ENCODE measurements at places on chromosomes 6 and 20. TPM values are rescaled to one million over a fixed set of nuclear protein-coding genes. Genes with fewer than 3 reads are reported as not detected.

The HMGCLL1 gene
- total RNA-seq = 0.69 TPM

The PGBD1 gene
- 1.0 TPM for total RNA-seq

The SRC gene
- 78.4 TPM for total RNA-seq

The OPN5 gene
- total RNA-seq = not detected

The ROS1 gene
- not detected for total RNA-seq

- no peak for DNase-seq
Measured at GRCh38 chr20:50223039-50224005, 32.7 kb downstream of the CEBPB start.

DNA sequence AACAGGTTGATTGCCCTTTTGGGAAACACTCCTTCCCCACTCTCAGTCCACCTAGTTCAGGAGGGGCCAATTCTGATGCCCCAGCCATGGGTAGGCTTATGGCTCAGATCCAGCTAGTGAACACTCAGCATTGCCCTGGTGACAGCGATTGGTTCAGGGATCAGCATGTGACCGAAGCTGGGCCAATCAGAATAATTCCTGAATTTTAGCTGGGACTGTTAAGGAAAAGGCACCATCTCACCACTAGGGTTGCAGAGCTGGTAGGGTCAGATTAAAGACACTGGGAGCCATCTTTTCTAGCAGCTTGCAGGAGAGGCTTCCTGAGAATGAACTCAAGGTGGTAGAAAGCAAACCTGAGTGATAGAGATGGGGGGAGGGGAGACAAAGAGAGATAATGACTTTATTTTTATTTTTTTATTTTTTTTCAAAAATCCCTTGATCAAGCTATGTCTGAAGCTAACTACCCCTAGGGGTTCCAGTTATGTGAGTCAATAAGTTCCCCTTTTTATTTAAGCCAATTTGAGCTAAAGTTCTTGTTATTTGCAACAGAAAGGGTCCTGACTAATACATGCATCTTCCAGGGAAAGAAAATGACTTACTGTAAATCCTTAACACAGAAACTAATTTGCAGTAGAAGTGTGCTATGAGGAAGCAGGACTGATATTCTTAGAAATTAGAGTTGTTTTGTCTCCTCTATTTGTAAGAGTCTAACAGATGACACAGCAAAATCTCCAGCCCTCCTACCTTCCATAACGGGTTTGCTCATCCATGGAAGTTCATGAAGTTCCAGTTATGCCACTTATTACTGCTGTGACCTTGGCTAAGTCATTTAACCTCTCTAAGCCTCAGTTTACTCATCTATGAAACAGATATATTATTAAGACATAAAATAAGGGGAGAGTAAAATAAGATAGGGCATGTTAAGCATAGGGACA is 44.7 kb downstream of the EYA2 start:
- DNase-seq = no peak

- DNase-seq = no peak
Measured at GRCh38 chr6:15476631-15477380, 186.0 kb downstream of the DTNBP1 start.

DNA sequence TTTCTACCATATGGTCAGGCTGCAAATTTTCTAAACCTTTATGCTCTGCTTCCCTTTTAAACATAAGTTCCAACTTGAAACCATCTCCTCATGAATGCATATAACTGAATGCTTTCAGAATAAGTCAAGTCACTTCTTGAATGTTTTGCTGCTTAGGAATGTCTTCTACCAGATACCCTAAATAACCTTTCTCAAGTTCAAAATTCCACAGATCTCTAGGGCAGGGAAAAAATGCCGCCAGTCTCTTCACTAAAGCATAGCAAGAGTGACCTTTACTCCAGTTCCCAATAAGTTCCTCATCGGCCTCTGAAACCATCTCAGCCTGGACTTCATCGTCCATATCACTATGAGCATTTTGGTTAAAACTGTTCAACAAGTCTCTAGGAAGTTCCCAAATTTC is 1011.2 kb upstream of the CITED2 start:
- DNase-seq = no peak

GRCh38 chr20:50508171-50508755 is 1.9 kb upstream of the PTPN1 start:
- no peak for DNase-seq

DNA sequence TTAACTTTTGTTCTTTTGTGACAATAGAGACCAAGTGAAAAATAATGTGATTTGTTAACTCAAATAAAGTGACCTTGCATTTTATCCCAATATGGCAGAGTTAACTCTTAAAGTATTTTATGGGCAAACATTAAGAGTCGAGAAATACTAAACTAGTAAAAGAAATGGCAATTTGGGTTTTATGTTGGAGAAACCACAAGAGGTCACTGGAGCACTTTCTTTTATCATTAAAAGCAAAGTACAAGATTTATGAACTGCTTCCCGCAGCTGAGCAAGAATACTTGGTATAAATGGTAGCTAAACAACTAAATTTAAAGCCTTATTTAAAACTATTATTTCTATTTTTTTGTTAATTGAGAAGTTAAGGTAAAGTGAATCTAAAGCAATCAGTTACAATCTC is 33.5 kb upstream of the MCM9 start:
- no peak for DNase-seq

DNA sequence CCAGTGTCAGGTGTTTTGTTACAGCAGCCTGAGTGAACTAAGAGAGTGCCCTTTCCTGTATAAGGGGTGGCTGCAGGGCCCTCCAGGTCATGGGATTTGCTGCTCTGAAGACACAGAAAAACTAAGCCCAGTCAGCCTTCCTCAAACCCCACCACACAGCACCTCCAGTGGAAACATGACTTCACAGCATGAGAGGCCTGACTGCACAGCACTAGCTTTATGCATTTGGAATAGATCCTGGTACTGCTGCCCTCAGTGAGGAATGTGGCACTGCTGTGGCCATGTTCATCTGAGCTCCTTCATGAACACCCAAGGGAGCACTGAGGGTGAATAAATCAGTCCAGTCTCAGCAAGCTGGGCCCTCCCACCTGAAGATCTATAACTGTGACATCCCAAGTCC is 296.1 kb upstream of the FOXQ1 start:
- peak; percentile 33 for DNase-seq

- DNase-seq = no peak
Measured at GRCh38 chr20:37933786-37934633, 31.1 kb downstream of the VSTM2L start.

DNA sequence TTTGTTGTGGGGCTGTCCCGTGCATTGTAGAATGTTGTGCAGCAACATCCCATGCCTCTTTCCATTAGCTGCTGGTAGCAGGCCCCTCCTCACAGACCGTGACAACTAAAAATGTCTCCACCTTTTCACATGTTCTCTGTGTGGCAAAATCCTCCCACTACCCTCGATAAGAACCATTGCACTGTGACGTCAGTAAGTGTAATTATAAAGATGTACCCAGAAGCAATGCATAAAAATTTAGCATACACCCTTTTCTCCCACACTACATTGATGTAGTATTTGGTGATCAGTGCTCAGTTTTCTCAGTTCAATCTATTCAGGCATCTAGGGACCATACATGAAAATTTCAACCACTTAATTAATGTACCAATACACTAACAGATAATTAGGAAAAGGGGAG is 389.9 kb downstream of the DOK5 start:
- no peak for DNase-seq

GRCh38 chr6:33704215-33705066 is 7.1 kb downstream of the UQCC2 start:
- no peak for DNase-seq

DNA sequence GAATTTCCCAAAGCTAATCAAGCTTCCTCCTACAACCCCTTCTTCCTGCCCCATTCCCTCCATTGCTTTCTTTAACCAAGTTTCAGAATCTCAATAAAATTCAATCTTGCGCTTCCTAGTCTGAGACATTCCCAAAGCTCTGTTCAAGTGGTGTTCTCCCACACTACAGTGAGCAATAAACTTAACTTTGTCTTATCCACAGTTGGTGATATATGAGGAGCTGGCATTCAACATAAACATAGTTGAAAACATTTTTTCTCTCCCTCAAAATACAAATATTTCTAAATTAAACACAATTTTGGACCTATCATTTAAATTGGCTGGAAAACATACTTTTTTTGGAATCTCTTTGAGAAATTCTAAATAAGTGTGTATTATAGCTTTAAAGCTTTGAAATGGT is 129.7 kb upstream of the HMGCLL1 start:
- no peak for DNase-seq

DNA sequence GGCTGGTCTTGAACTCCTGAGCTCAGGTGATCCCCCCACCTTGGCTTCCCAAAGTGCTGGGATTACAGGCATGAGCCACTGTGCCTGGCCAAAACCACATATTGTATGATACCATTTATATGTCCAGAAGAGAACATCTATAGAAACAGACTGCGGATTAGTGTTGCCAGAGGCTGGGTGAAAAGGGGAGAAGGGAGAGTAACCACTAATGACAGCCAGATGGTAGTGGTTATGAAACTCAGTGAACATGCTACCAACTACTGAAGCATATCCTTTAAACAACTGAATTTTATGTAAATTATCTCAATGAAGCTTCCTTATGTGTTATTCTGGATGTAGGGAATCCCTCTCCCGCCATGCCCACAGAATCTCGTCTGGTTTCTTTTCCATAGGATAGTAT is 15.7 kb downstream of the SLC23A2 start:
- DNase-seq = no peak

DNA sequence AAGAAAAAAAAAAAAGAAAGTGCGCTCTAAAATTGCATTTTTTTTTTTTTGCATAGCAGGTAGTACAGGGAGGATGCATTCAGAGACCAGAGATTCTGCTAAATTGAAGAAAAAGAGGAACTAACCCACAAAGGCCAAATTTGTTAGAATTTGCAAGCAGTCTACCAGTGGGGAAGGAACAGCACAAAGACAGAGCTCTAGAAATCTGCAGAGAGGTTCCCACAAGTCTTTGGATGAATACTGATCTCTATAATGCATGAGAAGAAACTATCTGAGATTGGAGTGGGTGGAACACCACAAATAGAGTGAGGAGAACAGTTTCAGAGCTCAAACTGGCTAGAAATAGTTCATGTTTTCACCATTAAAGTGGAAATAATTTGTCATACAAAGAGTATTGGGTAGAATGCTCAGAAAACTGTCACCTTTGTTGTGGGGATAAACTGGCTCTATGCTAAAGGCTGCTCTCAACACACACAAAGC is 79.6 kb upstream of the AHI1 start:
- DNase-seq = no peak

DNA sequence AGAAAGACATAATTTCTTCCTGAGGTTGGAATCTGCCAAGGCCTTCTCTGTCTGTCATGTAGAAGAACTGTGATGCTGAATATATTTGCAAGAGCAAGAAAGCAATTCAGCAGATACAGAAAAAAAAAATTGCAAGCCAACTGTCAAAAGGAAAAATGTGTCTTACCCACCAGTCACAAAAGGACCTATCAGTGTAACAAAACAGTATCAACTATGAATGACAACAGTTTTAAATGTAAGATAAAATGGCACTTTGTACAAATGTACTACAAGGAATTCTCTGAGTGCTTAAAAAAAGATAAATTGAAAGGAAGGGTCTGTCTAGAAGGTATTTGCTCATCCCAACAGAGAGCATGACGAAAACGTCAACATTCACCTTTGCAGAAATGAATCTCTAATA is 185.3 kb upstream of the TFAP2D start:
- DNase-seq = no peak

- no peak for DNase-seq
Measured at GRCh38 chr20:57321142-57321541, 8.5 kb upstream of the SPO11 start.

DNA sequence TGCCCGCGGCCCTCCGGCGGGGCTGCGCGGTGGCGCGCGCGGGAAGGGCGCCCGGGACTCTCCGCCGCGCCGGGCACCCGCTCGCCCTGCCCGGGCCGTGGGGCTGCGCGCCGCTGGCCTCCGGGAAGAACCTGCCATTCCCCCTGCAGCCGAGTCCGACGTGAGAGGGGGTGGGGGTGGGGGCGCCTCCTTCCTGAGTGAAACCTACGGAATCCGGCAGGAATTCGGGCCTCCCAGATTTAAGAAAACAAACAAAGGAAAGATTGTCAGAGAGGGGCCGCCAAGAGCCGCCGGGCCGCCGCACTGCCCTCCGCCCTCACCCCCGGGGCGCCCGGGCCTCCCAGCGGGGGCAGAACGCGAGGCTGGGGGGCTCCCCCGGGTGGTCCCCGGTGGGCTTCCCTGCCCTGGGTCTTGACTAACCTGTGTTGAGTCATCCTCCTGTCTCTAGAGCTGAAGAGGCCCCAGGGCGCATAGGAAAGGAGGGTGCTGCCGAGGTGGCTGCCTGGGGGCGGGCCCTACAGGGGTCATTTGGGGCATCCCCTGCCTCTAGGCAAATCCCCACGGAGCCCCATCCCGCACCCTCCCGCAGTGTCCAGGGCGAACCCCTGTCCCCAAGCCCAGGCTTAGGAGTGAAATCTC is 42.2 kb upstream of the FOXP4 start:
- peak; percentile 81 for DNase-seq

GRCh38 chr6:13159300-13159699 is 169.0 kb downstream of the TBC1D7 start:
- no peak for DNase-seq

DNA sequence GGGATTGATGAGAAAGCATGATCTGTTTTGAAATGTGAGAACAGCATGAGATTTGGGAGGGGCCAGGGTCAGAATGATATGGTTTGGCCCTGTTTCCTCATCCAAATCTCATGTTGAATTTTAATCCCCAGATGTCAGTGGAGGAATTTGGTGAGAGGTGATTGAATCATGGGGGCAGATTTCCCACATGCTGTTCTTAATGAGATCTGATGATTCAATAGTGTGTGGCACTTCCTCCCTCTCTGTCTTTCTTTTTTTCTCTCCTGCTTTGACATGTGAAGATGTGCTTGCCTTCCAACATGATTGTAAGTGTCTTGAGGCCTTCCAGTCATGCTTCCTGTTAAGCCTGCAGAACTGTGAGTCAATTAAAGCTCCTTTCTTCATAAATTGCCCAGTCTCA is 1060.3 kb upstream of the CITED2 start:
- DNase-seq = no peak

GRCh38 chr6:89146718-89147700 is 1.2 kb downstream of the PM20D2 start:
- peak; percentile 49 for DNase-seq

DNA sequence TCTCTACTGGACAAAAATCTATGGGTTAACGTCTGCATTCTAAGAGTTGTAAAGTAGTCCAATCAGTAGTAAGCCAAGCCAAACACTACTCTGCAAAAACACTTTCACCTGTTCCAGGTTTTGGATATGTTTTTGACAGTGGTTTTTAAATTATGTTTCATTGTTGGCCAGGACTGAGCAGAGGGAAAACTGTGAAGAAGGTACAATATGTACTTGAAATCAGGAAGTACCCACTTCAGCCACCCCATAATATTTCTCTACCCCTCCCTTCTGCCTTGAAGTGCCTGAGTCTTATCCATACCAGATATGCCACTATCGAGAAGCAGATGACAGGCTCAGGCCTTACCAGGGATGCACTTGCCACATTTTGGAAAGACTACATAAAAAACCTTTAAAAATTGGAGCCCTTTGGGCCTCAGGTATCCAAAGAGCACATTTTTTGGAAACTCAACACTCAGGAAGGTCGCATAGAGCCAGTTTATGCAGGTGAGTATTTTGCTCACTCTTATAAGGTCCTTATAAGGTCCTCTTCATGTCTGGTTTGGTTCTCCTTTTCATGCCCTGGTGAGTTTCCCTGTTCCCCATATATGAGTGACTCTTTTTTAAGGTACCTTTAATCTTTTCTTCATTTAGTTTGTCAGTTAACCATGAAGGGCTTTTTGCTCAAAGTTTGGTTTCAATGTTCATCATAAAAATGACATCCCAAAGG is 859.3 kb upstream of the FLRT3 start:
- DNase-seq = no peak
